Activated naive CD4-positive, alpha-beta T cell (primary cell): ENCODE measurements at places on chromosomes 7 and 10.

- no peak for DNase-seq
These were observed 140.6 kb downstream of the ALOX5 start for GRCh38 chr10:45514291-45515270.

DNA sequence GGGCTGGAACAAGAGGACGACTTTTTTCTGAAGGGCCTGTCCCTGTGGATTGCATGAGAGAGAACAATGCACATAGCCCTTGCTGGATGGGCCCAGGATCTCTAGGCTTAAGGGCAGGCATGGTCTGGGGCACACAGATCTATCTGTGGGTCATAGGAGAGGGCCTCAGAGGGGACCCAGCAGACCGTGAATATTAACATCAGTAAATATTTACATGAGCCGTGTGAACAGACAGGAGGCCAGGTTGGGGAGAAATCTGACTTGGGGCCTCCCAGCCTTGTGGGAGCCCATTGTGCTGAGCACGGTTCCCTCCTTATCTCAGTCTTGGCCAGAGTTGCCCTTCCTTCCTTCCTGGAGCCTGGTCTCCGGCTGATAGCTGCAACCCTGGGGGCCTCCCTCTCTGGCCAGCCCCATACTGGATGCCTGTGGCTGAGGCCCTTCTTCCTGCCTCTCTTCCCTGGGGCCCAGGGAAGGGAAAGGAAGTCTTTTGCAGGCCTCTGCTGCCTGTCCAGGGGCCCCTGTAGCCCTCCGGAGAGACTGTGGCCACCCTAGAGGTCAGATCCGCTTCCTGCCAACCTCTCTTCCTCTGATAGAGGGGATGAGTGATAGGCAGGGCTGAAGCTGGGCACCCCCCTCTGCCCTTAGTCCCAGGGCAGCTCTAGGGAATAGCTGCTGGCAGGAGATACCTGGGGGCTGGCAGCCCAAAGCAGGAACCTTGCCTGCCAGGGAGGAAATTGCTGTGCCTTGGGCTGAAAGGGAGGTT lies 44.5 kb upstream of the TRIM8 start:
- DNase-seq = no peak

- DNase-seq = no peak
These were observed 153.6 kb downstream of the FGFR2 start for GRCh38 chr10:121444520-121445165.

- DNase-seq = no peak
These were observed 70.0 kb upstream of the INPP5A start for GRCh38 chr10:132467464-132468149.
